ENCODE measurements at places on chromosomes 2 and 18.

- no peak for DNase-seq
These were observed 92.9 kb downstream of the ZEB2 start for GRCh38 chr2:144426981-144427479.

GRCh38 chr2:237459741-237460174 is 27.3 kb upstream of the MLPH start:
- no peak for DNase-seq

DNA sequence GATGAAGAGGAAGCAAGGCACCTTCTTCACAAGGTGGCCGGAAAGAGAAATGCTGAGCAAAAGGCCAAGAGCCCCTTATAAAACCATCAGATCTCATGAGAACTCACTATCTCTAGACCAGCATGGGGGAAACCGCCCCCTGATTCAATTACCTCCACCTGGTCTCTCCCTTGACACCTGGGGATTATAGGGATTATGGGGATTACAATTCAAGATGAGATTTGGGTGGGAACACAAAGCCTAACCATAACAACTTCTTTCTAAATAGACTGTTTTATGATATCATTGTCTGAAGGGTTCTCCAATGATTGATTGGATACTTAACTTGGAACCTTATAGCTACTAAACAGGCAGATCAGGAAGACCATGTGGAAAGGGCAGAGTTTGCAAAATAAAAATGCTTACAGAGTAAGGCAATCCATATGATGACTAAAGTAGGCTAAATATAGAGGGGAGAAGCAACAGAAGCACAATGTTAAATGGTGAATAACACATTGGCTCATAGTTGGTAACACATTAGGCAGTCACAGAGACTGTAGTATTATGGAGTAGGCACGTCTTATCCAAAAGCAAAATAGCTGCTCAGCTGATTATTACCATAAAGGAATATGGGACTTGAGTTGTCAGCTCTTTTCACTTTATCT is 179.0 kb downstream of the BARD1 start:
- DNase-seq, result no peak

GRCh38 chr18:34892379-34892778 is 148.8 kb upstream of the MAPRE2 start:
- no peak for DNase-seq

- no peak for DNase-seq
These were observed 14.7 kb upstream of the OTOS start for GRCh38 chr2:240155048-240155744.

- no peak for DNase-seq
These were observed 3.0 kb upstream of the FOSL2 start for GRCh38 chr2:28389399-28390240.

DNA sequence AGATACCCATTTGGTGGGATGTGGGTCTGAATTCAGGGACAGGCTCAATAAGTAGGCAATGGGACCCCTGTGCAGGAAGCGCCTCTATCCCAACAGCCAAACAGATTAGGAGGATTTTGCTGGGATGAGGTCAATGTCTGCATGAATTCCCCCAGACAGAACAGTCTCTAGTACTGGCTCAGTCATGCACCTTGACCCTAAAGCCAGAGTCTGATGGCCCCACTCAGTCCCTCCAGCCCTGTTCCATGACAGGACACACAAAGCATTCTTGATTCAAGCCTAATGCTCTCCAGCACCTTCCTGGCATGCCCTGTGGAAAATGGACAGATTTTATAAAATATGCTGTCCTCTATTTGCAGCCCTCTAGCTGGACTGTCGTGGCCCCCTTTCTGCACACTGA is 49.8 kb upstream of the RAB6D start:
- no peak for DNase-seq

DNA sequence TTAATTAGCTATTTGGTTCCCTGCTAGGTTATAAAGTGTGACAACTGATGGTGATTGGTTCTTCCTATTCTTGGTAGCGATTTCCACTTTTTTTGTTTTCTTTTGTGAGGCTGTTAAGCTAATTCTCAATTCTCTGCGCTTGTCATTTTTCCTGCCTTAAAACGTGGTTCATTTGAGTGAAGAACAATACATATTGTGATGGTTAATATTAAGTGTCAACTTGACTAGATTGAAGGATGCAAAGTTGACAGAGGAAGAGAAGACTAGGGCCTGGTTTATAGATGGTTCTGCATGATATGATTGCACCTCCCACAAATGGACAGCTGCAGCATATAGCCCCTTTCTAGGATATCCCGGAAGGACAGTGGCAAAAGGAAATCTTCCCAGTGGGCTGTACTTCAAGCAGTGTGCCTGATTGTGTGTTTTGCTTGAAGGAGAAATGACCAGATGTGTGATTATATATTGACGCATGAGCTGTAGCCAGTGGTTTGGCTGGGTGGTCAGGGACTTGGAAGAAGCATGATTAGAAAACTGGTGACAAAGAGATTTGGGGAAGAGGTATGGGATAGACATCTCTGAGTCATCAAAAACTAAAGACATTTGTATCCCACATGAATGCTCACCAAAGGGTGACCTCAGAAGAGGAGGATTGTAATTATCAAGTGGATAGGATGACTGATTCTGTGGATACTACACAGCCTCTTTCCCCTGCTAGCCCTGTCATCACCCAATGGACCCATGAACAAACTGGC is 39.4 kb upstream of the ZNF804A start:
- DNase-seq, result no peak

DNA sequence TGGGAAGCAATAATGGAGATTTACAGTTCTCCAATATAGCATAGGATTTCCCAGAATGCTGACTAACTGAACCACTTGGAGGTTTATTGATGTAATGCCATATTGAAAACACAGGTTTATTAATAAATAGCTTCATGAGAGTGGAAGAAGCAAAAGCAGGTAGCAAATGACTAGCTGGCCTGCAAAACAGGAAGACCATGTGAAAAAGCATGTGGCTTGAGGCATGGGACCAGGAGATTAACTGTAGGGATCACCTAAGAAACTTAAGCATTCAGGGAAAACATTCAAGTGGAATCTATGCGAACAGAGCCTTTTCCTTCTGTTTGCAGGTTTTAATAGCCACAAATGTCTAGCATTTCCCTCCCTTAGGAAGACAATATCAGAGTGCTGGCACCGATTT is 679.7 kb downstream of the ZEB2 start:
- no peak for DNase-seq

GRCh38 chr2:105177536-105178254 is 63.8 kb upstream of the GPR45 start:
- DNase-seq, result no peak

GRCh38 chr2:154140249-154141025 is 268.7 kb downstream of the GALNT13 start:
- DNase-seq, result no peak

DNA sequence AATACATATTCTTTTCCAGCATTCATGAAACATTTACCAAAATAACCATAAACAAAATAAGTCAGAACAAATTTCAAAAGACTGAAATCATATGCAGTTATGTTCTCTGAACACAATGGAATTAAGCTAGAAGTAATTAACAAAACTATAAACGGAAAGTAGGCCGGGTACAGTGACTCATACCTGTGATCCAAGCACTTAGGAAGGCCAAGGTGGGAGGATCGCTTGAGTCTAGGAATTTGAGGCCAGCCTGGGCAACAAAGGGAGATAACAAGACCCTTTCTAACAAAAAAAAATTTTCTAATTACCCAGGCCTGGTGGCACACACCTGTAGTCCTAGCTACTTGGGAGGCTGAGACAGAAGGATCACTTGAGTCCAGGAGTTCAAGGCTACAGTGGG is 14.9 kb downstream of the ATAD2B start:
- no peak for DNase-seq

GRCh38 chr18:22985250-22985649 is 52.1 kb downstream of the RBBP8 start:
- no peak for DNase-seq

DNA sequence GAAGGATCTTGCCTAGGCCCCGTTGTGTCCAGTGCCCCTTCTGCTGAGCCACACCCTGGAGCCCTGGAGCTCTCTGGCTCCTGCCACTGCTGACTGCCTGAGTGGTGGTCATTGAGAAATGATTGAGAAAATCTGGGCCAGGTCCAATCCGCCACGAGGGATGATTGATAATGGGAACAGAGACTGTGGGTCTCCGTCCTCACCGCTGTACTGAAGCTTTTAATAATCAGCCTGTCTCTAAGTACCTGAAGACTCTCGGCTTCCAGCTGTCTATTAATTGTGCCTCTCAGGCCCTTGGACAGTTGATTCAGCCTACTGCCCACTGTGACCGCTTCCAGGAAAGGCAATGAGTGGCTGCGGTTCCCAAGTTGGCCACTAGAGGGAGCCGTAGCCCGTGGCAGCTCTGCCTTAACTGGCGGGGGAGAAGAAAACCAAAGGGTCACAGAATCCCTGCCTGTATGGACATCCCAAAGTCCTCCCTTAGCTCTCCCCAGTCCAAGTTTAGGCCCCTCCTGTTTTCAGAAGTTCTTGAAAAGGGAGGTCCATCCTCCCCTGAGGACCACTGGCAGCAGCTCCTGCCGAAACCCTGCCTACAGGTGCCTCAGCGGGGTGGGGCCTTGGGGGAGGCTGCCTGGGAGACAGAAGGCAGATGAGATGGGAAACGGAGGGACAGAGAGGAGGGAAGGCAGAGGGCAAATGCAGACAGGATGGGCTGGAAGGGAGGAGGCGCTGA is 213.6 kb downstream of the TNS1 start:
- no peak for DNase-seq

DNA sequence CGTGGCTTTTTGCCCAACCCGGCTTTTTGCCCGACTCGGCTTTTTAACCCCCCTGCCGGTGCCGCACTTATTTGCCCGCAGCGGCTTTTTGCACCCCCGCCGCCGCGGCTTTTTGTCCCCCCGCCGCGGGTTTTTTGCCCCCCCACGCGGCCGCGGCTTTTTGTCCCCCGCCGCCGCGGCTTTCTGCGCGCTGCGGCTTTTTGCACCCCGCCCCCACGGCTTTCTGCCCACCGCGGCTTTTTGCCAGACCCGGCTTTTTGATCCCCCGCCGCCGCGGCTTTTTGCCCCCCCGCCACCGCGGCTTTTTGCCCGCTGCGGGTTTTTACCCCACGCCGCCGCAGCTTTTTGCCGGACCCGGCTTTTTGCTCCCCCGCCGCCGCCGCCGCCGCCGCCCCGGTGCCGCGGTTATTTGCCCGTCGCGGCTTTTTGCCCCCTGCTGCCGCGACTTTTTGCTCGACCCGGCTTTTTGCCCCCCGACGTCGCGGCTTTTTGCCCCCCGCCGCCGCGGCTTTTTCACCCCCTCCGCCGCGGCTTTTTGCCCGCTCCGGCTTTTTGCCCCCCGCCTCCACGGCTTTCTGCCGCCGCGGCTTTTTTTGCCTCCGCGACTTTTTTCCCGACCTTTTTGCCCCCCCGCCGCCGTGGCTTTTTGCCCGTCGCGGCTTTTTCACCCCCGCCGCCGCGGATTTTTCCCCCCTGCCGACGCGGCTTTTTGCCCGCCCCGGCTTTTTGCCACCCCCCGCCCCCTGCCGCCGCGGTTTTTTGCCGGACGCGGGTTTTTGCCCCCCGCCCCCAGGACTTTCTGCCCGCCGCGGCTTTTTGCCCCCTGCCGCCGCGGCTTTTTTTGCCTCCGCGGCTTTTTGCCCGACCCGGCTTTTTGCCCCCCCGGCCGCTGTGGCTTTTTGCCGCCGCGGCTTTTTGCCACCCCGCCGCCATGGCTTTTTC is 2786.5 kb downstream of the RPIA start:
- DNase-seq, result no peak

DNA sequence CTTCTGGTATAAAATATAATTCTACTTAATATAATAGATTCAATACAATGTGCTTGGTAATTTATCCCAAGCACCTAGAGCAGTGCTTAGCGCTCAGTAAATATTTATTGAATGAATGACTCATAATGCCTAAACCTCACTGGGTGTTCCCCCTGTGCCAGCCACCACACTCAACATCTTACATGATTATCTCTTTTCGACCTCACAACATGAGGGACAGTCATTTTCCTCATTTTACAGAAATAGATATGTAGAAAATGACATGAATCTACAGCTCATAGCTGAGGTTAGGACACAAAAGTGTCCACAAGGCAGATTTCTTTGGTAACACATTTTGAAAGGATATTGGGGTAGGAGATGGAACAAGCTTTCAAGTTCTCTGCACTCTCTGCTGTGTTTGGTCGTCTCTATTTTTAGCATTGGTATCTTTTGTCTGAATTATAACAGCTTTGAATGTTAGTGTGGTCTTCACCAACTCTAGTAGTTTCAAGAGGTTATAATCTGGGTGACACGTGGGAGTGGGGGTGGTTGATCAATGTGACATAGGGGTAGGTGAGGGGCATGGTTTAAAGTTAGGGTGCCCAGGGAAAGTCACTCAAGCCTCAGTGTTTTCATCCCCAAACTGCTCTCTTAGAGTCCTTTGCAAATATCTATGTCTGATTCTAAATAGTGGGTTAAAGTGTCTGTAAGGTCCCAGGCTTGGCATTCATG is 9.8 kb downstream of the MYOM1 start:
- DNase-seq, result no peak

DNA sequence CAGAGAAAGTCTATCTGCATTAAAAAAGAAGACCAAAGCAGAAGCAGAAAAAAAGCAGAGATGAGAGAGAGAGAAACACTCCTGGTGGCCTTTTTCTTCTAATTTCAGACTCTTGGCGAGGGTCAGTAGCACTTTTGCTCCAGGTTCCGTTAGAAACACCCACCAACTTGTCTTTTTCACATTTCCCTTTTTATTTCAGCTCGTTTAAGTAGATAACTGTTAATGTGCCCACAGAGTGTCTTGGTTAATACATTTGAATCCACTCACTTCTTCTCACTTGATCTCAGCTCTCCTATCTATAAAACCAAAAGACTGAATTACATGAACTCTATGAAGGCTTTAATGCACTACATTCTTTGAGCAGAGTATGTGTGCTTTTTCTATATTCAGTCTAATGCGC is 63.1 kb downstream of the AAK1 start:
- DNase-seq, result no peak

DNA sequence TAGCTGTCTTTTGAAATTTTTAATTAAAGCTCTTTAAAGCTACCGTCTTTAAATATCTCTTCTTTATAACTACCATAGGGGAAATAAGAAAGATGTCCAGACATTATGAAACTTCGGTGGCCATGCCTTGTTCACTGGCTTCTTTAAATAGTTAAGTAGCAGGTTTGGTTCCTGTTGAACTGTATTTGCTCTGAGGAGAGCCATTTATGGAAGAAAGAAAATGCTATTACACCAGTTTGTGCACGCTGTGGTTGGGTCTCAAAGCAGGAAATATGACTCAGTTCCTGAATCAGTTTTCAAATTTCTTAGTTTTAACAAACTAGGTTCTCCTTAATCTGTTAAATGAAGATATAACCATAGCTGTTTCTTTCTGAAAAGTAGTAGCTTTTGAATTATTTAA is 12.2 kb downstream of the ARPC2 start:
- no peak for DNase-seq

DNA sequence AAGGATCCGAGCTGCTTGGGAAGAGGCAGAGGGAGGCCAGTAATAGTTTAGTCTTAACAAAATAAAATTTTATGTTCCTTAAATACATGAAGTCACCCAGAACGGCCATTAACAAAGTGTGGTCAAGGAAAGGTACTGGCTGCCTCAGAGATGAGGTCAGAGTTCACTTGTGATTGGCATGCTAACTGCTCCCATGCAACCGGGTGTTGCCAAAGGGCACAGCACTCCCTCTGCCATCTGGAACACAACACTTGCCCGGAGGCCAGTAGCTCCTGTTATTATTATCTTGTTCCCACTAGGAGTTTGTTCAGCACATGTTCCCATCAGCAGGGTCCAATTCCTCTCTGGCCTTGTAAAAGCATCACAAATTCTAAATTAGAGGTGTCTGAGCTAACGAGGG is 207.0 kb downstream of the CYP26B1 start:
- DNase-seq, result no peak

GRCh38 chr2:95267458-95268210 is 6.6 kb upstream of the PROM2 start:
- DNase-seq, result no peak

GRCh38 chr2:134836986-134837385 is 1.4 kb upstream of the ACMSD start:
- no peak for DNase-seq

Measured in NCI-H2081 treated with DMSO at 0.1 percent for 48 hours (cell line).